ENCODE measurements at places on chromosomes 13 and 19.

- DNase-seq: no peak
These were observed 76.6 kb upstream of the SIAH3 start for GRCh38 chr13:45928176-45928575.

- DNase-seq: no peak
These were observed 1.6 kb downstream of the SIX5 start for GRCh38 chr19:45767410-45767880.

- DNase-seq: peak; percentile 9
These were observed at the start of gene GPI for GRCh38 chr19:34364830-34365462. Gene GPI, plus strand, starts transcription at chr19:34365196. Its CDS starts 71 bp downstream, at chr19:34365267.

DNA sequence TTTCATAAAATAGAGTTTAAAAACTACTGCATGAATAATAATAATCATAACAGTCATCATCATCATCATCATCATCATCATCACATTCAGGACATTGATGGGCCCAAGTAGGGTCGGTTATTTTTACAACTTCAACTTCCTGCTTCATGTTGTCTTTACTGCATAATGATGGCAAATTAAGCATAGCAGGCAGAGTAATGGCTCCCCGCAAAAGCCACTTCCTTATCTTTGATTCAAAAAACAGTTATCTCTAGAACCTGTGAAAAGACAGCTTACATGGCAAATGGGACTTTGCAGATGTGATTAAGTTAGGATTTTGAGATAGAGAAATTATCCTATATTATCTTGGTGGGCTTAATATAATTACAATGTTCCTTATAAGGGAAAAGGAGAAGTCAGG is 792.9 kb downstream of the LIG4 start:
- no peak for DNase-seq

DNA sequence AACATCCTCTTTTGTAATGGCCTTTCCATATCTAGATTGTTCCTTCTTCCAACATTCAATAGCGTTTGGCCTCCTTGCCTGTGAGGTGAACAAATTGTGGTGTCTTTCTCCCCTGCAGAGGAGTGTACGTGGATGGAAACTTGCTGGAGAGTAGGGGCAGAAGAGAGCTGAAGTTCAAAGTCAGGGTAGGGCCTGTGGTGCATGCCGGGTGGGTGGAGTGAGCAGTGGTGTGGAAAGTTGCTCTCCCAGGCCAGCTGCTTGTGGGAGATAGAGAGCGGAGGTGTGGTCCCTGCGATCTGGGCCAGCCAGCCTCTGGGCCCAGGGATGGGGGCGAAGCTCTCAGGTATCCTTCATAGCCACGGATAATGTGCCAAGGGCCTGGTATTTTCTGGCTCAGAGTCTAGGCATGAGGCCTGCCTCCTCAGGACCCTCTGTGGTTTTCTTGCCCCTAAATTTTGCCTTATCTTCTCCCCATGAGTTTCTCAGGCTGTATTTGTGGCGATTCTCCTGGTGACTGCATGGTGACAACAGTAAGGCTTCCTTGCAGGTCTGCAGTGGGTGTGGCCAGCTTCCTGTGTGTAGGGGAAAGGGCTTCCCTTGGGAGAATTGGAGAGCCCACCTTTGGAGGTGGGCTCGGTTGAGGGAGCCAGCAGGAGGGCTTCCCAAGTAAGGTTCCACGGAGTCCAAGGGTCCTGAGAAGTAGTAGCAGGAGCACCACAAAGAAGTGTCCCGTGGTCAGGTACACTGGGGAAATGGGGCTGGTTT is 6.7 kb downstream of the RGCC start:
- DNase-seq: no peak

DNA sequence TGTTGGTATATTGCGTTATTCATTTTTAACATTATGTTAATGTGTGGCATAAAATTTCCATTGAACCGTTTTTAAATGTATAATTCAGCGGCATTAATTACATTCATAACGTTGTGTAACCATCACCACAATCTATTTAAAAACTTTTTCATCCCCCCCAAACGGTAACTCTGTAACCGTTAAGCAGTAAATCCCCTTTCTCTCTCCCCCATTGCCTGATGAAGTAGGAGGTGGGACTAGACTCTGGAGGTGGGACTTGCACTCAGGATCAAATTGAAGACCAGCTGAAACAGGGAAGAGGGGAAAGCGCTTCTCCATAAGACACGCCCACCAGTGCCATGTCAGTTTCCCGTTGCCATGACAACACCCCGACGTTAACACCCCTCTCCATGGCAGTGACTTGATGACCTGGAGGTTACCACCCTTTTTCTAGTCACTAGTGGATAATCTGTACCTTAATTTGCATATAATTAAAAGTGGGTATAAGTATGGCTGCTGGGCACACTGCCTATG is 16.8 kb downstream of the CLEC11A start:
- DNase-seq: no peak

- DNase-seq: no peak
These were observed 6.2 kb downstream of the CPAMD8 start for GRCh38 chr19:17020385-17020784.

- no peak for DNase-seq
These were observed 361.9 kb upstream of the GPC6 start for GRCh38 chr13:92864584-92865284.

DNA sequence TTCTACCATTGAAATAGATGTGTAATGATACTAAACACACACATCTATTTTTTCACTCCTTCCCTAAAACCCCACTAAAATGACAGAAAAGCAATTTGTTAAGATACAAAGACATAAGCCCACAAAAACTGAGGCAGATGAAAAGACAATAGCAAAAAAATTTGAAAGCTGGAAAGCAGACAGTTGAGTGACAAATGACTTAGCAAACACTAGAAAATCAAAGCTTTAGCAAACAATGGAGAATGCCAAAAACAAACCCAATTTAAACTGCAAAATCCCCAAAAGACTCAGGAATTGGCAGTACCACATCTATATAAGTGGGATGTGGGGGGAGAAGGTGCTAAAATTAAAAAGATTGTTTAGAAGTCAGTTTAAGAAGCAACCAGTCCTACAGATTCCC is 9.5 kb downstream of the TSC22D1 start:
- DNase-seq: no peak

- no peak for DNase-seq
These were observed 88.8 kb downstream of the ING1 start for GRCh38 chr13:110802260-110802659.

- no peak for DNase-seq
These were observed 138.2 kb downstream of the DCLK1 start for GRCh38 chr13:35992964-35993363.

DNA sequence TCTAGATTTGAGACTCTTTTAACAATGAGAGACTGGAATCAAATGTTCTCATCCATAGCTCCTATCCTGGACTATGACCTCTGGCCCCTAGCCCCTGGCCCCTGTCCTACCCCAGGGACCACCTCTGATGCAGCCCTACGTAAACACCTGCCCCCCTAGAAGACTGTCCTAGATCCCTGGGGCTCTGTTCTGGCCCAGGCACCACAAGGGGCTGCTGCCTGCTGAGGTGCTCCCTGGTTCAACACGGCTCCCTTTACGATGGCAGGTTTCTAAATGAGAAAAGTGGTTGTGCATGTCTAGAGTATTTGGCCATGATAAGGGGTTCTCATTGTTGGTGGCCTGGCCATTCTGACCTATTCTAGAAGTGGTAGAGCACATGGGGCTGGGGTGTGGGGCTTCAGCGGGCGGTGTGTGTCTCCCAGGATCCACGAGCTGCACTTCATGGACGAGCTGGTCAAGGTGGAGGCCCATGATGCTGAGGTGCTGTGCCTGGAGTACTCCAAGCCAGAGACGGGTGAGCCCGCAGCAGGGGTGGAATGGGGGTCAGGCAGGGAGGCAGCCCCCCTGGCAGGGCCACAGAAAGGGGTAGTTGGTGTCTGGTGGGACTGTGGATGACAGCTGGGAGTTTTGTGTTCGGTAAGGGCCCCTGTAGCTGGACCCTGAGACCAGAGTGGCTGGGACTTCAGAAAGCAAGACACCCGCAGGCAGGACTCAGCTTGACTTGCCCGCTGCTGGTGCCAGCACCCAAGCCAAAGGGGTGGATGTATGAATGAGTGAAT is 26.5 kb upstream of the OVOL3 start:
- no peak for DNase-seq

GRCh38 chr19:46844067-46844489 is 6.6 kb downstream of the AP2S1 start:
- no peak for DNase-seq

DNA sequence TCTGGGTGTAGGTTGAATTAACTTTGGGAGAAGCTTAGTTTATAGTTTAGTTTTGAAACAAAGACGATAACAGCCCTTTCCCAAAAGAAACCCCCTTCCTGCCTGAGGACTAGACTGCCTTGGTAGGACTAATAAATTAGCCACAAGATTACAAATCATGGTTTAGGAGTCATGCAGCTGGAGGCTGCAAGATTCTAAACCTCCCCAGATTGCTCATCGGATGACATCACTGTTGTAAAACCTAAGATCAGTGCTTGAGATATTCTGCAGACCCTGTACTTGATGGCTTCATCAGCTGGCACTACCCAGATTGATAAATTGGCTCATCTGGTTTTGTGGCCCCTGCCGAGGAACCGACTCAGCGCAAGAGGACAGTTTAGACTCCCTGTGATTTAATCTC is 35.9 kb upstream of the MPHOSPH8 start:
- DNase-seq: no peak

DNA sequence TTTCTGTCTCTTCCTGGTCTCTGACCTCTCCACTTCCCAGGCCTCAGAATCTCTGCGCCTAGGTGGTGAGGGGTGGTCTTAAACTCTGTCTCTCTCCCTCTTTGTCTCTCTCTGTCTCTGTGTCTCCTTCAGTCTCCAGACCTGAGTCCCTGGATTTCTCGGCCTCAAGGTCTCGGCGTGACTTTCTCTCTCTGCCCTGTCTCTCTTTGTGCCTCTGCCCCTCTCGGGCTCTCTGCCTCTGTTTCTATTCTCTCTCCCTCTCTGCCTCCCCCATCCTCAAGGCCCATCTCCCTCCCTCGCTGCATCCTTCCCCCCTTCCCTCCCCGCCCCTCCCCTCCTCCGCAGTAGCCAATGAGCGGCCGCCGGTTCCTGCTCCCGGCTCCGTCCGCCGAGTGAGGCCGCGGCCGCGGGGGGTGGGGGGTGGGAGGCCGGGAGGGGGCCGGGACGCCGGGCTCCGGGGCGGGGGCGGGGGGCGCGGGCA is at the start of gene CACNG7:
Gene CACNG7, plus strand, starts transcription at position 344 of the 481 bp plus-strand sequence. CDS start 3,554 bp downstream, outside the sequence.
- DNase-seq: peak; percentile 10

DNA sequence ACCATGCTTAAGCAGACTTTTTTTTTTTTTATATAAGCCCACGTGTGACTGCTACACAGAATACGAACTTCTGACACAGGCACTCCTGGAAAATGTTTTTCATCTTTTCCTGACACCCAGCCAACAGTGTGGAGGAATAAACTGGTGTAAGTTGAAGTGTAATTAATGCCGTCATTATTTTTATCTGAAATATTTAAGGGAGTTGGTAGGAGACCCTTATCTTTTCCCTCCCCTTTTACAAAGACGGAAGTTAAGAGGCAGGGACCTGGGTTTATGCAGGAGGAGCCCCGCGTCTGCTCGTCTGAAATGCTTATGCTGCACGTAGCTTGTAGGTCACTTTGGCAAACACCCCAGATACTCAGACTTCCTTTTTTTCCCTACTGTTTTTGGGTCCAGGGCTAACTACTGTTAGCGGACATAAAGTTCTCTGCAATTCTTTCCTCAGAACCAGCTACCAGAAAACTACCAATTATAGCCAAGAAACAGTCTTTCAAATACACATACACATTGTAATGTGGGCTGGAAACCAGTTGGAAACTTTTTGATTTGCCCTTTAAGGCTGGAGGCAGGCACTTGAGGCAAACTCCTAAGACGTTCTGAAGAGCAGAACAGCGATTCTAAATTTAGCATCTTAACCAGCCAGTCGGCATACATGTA is 50.8 kb downstream of the EFNB2 start:
- no peak for DNase-seq

DNA sequence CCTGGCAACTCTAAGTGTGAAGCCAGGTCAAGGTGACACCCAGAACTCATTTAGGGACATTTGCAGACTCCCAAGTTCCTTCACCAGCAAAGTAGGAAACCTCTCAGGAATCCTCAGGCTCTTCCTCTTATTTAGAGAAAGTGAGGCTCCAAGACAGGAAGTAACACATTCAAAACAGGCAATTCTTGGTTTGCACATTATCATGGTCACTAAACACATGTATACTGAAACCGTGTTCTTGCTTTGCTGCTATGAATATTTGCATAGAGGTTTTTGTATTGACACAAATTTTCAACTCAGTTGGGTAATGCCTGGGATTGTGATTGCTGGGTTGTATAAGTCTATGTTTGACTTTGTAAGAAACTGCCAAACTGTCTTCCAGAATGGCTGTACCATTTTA is 13.2 kb upstream of the URI1 start:
- no peak for DNase-seq

DNA sequence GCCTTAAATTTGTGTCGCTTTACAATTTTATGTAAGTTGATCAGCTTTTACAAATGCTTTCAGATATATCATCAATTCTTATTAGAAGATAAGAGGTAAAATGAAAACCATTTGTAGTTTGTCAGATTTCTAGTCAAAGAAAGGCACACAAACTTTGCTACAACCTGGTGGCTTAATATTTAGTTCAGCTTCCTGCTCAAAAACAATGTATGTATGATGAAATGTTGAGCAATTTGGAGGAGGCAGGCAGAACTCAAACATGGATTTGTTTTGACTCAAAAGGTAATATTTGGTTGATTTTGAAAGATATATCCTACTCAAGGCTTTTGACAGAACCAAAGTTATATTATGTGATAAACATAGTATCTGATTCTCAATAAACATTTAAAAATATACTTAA is 24.2 kb downstream of the NEK5 start:
- no peak for DNase-seq

DNA sequence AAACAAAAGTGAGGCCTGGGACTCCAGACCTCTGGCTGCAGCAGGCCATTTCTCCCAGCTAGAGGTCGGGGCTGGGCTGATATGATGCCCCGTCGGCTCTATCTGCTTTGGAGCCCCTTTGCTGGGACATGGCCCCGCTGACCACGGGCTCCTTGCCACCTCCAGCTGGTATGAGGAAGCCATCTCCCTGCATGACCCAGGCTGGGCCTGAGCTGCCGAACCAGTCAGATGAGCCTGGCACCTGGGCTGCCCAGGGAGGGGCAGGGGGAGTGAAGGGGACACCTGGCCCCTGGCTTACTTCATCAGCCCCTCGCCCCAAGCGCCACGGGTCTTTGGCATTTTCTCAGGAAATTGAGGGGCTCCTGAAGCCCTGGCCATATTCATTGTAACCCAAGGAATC is 7.8 kb downstream of the ZSWIM4 start:
- no peak for DNase-seq

- DNase-seq: no peak
These were observed 2.5 kb upstream of the GARIN5A start for GRCh38 chr19:50478901-50479715.

DNA sequence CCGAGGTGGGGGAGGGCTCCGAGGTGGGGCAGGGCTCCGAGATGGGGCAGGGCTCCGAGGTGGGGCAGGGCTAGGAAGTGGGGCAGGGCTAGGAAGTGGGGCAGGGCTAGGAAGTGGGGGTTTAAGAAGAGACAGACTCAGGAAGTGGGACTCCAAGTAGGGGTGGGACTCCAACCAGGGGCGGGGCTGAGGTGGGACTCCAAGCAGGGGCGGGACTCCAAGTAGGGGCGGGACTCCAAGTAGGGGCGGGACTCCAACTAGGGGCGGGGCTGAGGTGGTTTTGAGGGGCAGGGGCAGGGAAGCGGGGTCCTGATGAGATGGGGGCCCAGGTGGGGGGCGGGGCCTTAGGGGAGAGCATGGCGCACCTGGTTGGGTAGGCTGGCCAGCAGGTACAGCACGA is 13.6 kb downstream of the CFD start:
- DNase-seq: no peak

All from cerebellar nuclear complex (tissue), 1 donor.